Caco-2 (cell line): ENCODE measurements at places on chromosomes 3 and 15.

DNA sequence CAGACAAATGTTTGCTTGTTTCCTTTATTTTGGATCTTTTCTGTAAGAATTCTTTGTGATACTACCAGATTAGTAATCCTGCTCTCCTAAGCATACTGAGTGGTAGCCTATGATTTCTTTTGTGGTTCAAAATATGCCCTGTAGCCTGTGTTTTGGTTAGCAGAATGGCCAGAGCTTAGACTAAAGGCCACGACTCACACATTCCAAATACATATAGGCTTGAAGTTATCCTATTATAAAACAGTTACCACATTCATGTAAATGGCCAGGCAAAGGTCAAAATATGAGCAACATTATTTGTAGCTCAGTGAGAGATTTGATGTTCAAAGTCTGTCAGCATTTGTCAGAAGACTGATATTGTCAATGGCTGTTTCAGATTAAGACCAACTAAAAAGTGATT is 84.5 kb downstream of the MITF start:
- H3K36me3 ChIP-seq, result no peaks in the 10 kb centered on the region
- H3K4me3 ChIP-seq, result no peak overlapping the region
- no peaks in the 10 kb centered on the region for H3K27me3 ChIP-seq
- no peak overlapping the region for H3K27ac ChIP-seq

DNA sequence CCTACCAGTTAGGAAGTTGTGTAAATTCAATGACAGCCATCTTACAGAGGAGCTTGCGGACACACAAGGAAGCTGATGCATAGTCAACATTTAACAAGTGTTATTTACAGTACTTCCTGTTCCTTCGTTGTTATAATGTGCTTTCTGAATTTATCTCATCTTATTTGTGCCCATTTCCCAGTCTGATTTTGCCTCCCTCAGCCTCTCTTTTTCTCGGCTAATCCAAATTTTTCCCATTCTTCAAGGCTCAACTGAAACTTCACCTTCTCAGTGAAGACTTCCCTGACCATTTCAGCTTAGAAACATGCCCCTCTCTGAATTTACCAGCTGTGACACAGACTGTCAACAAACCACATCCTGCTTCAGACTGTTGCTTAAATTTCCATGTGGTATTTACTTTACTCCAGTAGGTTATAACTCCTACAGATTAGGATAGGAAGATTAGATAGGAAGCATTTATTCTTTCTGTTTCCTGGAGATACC is 55.7 kb upstream of the CP start:
- no peaks in the 10 kb centered on the region for H3K36me3 ChIP-seq
- no peaks in the 10 kb centered on the region for H3K27me3 ChIP-seq
- peak overlapping the region; percentile 30 for H3K27ac ChIP-seq
- H3K4me3 ChIP-seq, result no peak overlapping the region

GRCh38 chr3:38658841-38659240 is 9.4 kb upstream of the SCN5A start:
- no peak overlapping the region for H3K27ac ChIP-seq
- no peaks in the 10 kb centered on the region for H3K4me1 ChIP-seq
- no peak for DNase-seq

DNA sequence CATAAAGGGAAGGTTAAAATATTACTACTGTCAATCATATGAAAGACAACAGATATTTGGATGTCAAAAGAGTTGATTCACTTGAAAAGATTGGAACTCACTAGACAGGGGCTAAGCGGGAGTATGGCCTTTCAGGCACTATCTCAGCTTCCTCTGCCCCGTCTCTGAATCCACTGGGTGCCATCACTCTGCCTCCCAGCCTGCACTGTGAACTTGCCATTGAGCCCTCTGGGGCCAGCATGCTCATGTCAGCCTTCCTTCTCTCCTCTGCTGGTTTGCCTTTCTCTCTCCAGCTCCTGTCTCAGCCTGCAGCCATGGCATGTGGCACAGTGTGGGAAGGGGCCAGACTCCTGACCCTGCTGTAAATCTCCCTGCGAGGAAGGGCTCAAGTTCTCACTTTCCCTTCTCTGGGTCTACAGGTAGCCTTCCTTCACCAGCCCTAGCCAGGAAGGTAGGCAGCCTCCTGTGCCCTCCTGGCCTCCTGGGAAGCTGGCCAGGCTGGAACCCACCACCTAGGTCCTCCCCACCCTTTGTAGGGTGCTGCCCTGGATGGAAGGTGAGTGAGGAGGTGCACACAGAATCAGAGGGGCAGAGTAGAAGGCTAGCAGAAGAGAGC is 54.0 kb upstream of the SLCO2A1 start:
- H3K4me3 ChIP-seq, result no peak overlapping the region
- no peak overlapping the region for H3K27ac ChIP-seq
- H3K27me3 ChIP-seq, result no peaks in the 10 kb centered on the region
- no peak for DNase-seq
- H3K4me1 ChIP-seq, result no peaks in the 10 kb centered on the region

GRCh38 chr3:43926055-43926454 is 235.3 kb downstream of the ABHD5 start:
- no peak overlapping the region for H3K27ac ChIP-seq
- H3K4me1 ChIP-seq, result no peaks in the 10 kb centered on the region
- H3K27me3 ChIP-seq, result peaks cover 1% of the 10 kb centered on the region; the same call in 1 of the 2 replicates

DNA sequence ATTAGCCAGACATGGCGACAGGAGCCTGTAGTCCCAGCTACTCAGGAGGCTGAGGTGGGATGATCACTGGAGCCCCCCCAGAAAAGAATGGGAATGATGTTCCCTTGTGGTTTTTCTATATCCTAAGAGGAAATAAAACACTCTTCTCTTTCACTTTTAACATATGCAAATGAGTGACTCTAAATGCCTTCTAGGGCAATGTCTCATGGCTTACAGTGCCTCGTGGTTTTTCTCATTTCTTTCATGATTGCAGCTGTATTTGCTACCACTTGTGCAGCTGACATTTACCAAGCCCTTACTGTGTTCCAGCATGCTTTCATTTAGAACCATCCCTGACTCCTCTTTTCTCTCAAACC is 26.4 kb downstream of the STOML1 start:
- H3K27me3 ChIP-seq, result no peaks in the 10 kb centered on the region
- H3K4me3 ChIP-seq, result no peak overlapping the region
- H3K36me3 ChIP-seq, result no peaks in the 10 kb centered on the region
- no peak for DNase-seq
- H3K4me1 ChIP-seq, result no peaks in the 10 kb centered on the region
- no peak overlapping the region for H3K27ac ChIP-seq

DNA sequence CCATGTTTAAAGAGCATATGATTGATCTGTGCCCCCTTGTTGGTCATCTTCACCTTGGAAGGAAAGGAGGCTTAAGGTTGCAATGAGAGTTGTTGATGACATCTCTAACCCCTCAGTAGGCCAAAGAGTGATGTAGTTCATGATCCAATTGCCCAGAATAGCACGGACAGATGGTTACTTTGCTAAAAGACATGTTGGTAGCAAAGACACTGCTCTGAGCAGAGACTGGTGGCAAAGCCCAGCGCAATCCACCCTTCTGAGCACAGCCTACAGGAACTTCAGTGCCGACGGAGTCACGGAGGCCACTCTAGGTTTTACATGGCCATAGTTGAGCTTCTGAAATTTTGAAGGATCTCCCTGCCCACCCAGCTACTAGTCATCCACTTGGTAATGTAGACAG is 21.8 kb downstream of the FBXO45 start:
- no peak for DNase-seq
- H3K27ac ChIP-seq, result no peak overlapping the region
- no peaks in the 10 kb centered on the region for H3K36me3 ChIP-seq
- H3K4me1 ChIP-seq, result no peaks in the 10 kb centered on the region

DNA sequence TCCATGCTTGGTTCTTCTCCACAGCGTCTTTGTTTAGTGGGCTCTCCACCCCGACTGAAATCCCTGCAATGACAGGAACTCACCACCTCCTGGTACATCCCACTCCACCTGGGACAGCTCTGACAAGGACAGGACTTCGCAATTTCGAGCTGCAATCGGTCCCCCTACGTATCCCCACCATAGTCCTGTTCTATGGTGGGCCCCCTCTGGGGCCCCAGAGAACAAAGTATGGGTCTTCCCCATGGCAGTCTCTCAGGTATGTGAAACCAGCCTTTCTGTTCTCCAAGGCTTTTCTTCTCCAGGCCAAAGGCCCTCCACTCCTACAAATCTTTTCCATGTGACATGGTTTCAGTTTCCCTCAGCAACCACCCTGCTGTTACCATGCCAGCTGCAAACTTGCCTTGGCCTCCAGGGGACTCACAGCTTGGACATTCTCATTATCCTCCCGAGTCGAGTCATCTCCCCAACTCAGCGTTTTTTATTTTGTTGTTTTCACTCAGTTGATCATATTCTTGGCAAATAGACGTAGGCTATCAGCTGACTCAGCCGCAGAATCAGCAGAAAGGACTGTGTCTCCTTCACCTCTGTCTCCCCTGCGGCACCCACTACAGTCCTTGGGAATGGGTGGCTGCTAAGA is 233.3 kb downstream of the OPA1 start:
- no peaks in the 10 kb centered on the region for H3K36me3 ChIP-seq
- no peak overlapping the region for H3K4me3 ChIP-seq
- H3K27ac ChIP-seq, result peak overlapping the region; percentile 77
